ENCODE measurements at places on chromosomes 3 and 15.

DNA sequence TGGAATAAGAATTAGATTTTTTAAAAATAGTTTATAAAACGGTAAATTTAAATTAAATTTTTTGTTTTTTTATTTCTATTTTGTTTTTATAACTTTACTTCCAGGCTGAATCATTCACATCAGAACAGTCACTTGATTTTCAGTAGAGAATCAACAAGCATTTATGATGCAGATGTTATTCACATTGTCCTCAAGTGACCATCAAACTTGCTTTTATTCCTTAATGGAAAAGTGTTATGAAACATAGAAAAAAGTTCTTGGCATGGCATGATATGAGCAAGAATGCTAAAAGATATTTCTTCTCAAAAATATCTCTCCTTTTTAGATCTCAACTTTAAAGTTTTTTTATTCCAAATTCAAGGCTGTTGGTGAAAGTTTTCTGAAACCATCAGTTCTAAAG lies 70.9 kb upstream of the TGFBR2 start:
- DNase-seq, result no peak

DNA sequence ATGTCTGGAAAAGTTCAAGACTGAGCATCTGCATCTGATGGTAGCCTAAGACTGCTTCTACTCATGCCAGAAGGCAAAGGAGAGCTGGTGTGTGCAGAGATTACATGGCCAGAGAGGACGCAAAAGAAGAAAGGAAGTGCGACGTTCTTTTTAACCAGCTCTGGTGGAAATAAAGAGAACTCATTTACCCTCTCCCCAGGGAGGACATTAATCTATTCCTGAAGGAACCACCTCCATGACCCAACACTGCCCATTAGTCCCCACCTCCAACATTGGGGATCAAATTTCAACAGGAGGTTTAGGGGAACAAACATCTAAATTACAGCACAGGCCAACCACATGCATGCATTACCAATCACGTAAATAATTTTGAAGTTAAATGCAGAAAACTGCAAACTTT lies 1.5 kb upstream of the NCK1 start:
- DNase-seq, result no peak

- DNase-seq, result no peak
These were observed 57.0 kb upstream of the PTX3 start for GRCh38 chr3:157379525-157380140.

GRCh38 chr15:49145651-49146609 lies 9.5 kb downstream of the COPS2 start:
- no peak for DNase-seq

DNA sequence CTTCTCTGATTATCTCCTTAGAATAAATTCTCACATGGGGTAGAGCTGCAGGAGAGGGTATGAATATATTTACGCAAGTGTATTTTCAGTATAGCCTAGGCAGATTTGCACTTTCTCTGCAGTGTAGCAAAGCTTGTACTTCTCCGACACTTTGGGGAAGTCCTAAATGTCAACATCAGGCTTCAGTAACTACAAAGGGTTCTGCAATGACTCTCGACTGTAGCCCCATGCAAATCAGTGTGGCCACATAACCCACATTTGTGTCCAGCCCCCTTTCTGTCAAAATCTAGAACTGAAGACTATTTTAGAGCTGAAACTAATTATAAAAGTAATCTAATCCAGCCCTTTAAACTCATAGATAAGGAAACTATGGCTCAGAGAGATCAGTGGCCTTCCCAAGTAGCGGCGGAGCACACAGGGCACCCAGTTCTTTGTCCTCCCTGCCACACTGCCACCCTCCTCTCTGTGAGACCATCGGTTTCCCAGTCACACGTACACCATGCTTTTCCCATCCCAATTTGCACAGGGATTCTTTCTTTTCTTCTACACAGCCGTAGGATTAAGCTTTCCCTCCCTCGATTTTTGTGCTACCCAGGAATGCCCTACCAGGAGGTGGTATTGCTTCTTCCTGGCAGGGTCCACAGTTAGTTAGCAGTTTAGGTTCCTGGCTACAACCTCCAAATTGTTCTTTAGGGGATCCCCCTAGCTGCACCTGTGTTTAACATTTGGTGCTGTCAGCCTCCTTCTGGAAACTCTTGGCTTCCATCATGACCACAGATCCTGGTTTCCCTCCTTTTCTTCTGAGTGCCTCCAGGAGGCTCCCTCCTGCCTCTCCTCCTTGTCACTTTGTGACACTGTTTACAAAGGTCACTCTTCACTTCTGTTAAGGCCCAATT lies 22.9 kb downstream of the MRAS start:
- no peak for DNase-seq

GRCh38 chr3:15634671-15635070 lies 33.1 kb downstream of the BTD start:
- DNase-seq, result no peak

DNA sequence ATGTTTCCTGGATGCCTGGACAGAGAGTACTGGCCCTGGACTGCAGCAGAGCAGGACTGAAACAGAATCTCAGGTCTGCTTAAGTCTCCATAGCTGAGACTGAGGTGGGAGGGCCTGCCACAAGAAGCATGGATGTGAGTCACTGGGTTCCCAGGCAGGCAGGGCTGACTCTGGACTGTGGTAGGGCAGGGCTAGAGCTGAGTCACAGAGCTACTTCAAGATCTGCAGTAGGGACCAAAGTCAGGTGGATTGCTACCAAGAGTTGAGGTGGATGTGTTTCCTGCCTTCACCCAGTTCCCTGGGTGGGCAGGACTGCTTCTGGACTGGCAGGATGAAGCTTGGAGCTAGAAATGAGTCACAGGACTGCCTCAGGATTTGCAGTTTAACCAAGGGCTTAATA lies 282.9 kb downstream of the AGBL1 start:
- DNase-seq, result no peak

DNA sequence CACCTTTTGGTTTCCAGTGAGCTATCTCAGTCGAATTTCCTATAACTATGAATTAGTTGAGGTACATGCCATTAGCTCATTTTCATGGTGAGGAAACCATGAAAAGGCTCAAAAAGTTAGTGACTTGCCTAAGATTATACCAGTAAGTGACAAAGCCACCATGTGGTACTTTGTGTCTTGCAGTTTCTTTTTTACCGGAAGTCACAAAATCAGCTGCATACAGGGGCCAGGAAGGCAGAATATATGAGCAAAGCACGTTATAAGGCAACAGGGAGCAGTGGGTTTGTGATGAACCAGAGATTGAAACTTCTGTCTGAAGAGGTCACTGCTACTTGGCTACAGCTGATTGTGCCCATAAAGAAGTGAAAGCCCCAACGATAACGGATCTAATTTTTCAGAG lies 50.3 kb downstream of the CMTM8 start:
- no peak for DNase-seq

GRCh38 chr3:66342717-66343356 lies 122.0 kb downstream of the SLC25A26 start:
- DNase-seq, result no peak

GRCh38 chr15:78564743-78565096 lies 600 bp upstream of the CHRNA5 start:
- DNase-seq, result no peak

GRCh38 chr15:101369676-101370075 lies 74.6 kb upstream of the SNRPA1 start:
- no peak for DNase-seq

GRCh38 chr3:16066975-16067374 lies 107.5 kb upstream of the GALNT15 start:
- no peak for DNase-seq

DNA sequence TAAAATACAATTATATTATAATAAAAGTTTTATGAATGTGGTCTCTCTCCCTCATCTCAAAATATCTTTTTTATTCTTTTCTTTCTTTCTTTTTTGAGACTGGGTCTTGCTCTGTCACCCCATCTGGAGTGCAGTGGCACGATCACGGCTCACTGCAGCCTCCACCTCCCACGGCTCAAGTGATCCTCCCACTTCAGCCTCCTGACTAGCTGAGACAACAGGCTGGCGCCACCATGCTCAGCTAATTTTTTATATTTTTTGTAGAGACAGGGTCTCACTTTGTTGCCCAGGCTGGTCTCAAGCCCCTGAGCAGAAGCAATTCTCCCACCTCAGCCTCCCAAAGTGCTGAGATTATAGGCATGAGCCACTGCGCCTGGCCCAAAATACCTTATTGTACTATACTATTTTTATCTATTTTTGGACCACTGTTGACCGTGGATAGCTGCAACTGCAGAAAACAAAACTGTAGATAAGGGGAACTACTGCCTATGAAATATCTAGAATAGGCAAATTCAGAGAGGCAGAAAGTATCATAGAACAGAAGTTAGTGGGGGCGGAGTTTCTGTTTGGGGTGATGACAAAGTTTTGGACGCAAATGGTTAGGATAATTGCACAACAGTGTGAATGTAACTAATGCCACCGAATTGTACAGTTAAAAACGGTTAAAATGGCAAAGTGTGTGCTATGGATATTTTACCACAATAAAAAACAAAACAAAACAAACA lies 66.6 kb downstream of the SLC12A8 start:
- DNase-seq, result no peak

DNA sequence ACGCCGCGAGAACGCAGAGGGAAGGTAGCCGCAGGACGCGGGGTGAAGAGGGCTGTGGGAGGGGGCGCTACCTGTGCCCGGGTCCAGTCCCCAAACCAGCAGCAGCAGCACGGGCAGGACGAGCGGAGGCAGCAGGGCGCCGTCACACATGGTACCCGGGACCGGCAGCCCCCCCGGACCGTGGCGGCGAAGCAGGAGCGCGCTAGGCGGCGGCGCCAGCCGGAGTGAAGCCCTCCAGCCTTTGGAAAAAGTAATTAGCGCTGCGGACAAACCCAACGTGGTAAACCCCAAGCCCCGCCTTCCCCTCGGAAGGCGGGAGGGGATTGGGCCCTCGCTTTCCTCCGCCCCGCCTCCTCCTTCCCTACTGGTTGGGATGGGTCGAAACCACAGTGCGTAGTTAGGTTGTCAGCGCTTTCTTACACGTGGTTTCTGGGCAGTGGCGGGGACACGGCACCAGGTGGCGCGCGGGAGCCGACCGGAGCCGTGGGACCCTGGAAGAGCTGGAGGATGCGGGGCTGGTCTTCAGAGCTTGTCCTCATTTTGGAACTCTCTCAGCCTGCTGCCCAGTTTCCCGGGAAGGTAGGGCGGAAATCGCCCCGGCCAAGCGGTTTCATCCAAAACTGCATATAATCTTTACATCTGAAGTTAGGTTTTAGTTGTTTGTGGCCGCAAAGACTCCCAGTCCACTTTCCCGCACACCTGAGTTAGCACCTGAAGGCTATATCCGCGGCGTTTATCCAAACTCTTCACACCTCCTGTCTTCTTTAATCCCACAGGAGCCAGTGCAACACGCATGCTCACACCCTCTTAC lies at the start of gene ADAMTS17:
Gene ADAMTS17, minus strand, starts transcription at position 226 of the 811 bp plus-strand sequence. Its CDS starts 76 bp downstream, at position 150.
- peak; percentile 92 for DNase-seq

- no peak for DNase-seq
These were observed 4.0 kb downstream of the SPESP1 start for GRCh38 chr15:68934341-68934740.

DNA sequence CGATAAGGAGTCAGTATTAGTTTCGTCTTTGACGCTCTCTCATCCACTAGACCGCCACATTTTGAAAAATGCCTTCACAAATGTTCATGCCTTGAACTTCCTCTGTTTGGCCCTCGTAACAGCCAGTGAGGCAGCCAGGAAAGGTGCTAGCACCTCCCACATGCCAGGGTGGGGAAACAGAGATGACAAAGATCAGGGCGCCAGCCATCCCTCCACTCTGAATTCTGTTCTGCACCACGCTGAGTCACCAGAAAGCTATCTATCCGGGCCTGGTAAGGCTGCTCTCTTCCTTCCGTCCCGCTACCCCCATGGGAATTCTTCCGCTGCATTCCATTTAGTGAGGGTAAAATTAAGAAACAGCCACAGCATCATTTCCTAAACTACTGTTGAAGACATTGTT lies 31.3 kb upstream of the BCL2L10 start:
- no peak for DNase-seq

GRCh38 chr3:52068730-52069129 lies 12.4 kb upstream of the DUSP7 start:
- no peak for DNase-seq

Data from activated CD4-positive, CD25-positive, alpha-beta regulatory T cell treated with anti-CD3 and anti-CD28 coated beads, Interleukin-2, amount 50 U/mL, for 72 hours (primary cell).